NCI-H1930 (cell line): ENCODE measurements at places on chromosomes 3 and 15.
A peak's percentile ranks its signal among the peaks of the same experiment; 100 is the strongest.

DNA sequence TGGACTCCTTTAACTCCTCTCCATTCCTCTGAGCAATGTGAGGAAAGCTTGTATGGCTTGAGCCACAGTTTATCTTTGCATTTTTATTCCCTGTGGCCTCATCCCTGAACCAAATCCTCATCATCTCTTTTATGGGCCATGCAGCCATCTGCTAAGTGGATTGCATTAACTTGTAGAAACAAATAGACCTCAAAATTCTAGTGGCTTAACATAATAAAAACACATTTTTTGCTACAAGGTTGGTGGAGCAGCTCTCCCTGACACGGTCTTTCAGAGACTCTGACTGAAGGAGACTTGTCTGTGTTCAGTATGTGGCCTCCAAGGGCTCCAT is 135.3 kb downstream of the RPL22L1 start:
- DNase-seq: no peak

DNA sequence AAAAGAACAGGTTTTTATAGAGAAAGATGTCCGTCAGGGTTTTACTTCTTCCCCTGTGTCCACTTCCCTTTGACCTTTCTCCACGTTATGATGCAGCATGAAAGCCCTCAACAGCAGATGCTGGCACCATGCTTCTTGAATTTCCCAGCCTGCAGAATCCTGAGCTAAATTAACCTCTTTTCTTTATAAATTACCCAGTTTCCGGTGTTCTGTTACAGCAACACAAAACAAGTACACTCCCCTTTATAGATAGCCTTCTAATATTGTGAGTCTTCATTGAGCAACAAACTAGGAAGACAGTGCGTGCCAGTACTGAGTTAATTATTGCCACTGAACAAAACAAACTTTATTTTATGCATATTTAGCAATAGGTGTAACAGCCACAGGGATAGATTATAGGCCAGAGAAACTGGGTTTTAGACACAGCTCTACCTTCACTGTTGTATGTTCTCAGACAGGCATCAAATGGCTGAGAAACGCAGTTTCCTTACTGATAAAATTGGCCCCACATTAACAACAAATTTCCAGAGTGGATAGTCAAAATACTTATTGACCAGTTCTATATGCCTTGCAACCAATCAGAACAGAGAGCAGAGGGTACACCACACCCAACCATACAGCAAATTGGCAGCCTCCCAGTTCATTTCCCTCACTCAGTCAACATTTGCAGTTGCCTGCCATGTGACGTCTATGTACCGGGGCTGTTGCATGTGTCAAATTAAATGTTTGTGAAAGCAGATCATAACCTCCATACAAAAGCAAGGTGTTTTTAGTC is 14.4 kb upstream of the TBL1XR1 start:
- no peak for DNase-seq

- DNase-seq: no peak
Measured at GRCh38 chr3:87311309-87311708, 34.9 kb upstream of the POU1F1 start.

DNA sequence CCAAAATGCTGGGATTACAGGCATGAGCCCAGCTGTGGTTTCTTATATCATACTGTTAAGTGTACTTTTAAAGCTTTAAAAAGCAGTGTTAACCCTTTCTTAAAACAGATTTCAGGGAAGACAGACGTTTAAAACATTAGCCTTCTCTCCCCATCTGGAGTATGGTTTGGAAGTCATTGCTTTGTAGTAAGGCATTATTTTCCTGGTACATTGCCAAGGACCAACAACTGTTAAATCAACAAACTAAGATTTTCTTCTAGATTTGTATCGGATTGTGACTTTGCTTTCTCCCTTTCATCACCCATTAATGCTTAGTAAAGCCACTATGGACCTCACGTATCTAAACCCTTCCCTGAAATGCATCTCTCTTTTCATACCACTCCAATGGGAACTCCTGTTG is 50.5 kb downstream of the UBE2E1 start:
- no peak for DNase-seq

GRCh38 chr3:187773233-187774184 is 28.2 kb upstream of the BCL6 start:
- no peak for DNase-seq

GRCh38 chr15:44101286-44101685 is 93.8 kb downstream of the FRMD5 start:
- DNase-seq: no peak

- DNase-seq: no peak
Measured at GRCh38 chr15:90873998-90874605, 5.7 kb downstream of the FURIN start.

DNA sequence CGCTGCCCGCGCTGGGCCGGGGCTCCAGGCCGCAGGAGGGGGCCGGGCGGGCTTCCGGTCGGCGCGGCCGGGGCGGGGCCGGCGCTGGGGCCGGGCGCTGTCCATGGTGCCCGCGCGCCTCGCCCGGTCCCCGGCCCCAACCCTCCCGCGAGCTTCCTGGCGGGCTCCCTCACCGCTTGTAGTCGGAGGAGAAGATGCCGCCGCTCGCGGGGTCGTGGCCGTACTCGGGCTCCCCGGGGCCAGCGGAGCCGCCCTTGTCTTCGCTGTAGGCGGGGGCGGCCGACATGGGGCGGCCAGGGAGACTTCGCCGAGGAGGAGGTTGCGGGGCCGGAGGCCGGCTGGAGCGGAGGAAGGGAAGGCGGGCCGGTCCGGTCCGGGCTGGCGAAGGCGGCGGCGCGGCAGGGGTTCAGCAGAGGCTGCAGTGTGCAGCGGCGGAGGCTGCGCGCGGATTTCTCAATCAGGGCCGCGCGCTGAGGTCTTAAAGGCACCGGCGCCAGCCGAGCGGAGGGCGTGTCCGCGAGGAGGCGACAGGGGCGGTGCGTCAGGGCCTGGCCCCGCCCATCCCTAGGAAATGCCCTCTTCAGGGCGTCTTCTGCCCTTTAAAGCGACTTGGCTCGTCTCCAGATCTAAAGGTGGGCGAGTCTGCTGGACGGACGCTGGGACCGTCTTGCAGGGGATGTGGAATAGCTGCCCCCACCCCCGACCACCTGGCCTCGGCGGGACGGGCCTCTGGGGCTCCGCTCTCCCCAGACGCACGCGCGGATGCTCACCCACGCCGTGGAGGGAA is at the start of gene AP3B2:
Gene AP3B2 (minus strand): TSS at position 455 of the 787 bp plus-strand sequence. CDS start 169 bp downstream, at position 286.
- peak; percentile 61 for DNase-seq

GRCh38 chr3:39299279-39299678 is 19.4 kb upstream of the CX3CR1 start:
- DNase-seq: no peak

DNA sequence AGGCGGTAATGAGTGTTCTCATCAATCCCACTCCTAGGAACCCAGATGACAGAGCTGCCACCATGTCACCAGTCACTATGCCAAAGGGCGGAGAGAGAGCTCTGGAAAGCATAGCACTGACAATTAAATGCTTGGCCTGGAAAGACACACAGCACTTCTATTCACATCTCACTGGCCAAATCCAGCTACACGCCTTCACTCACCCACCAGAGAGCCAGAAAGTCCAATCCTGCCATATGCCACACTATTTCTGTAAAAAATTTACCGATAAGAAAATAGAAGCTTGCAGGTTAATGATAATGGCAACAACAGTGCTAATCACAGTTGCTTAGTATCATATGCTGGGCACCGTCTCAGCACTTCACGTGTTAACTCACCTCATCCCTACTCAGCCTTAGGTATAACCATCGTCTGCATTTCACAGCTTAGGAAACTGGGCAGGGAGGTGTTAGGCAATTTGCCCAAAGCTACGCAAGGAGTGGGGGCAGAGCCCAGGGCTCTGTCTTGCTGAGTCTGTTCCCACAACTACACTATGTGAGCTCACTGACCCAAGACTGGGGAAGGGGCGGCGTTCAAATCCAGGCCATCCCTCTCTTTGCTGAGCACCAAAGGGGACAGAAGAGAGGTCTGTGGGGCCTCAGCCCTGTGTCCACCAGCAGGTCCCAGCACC is 16.5 kb downstream of the KLHL25 start:
- no peak for DNase-seq

DNA sequence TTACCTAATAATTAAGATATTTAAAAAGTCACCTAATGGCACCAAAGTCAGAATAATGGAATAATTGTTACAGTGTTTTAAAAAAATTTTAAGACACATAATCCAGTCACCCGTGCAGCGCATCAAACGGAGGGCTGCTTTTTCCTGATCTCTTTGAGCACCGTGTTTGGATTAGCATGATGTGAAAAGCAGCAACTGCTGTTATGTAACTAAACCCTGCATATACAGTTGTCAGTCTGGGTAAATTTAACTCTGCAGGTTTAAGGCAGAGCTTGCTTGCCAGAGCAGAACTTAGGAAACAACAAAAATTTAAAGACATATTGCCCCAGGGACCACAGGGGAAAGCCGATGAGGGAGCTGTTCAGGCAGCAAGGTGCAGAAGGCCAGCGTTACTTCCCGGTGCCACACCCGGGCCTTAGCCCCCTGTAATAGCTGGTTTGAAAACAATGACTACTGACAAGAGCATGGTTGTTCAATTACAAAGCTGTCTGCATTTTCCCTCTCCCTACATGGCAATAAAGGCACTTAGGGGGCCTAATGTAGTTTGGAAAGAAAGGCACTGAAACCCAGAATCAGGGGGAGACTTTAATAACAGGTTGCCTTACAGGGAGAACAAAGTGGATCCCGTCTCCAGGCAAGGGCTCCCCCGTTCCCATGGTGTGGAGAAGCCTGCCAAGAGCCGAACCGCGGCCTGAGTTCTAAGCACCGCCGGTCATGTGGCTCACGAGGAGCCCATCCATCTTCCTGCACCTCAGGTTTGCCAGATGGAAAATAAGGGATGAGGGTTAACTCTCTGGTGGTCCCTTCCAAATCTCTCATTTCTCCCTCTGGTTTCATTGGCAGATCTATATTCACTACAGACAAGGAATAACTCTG is 32.2 kb downstream of the RORA start:
- DNase-seq: no peak

- DNase-seq: no peak
Measured at GRCh38 chr3:120526011-120526870, 69.9 kb upstream of the NDUFB4 start.

GRCh38 chr15:74050556-74051234 is 31.7 kb downstream of the GOLGA6A start:
- DNase-seq: no peak

- no peak for DNase-seq
Measured at GRCh38 chr3:138296639-138297038, 33.0 kb downstream of the NME9 start.

DNA sequence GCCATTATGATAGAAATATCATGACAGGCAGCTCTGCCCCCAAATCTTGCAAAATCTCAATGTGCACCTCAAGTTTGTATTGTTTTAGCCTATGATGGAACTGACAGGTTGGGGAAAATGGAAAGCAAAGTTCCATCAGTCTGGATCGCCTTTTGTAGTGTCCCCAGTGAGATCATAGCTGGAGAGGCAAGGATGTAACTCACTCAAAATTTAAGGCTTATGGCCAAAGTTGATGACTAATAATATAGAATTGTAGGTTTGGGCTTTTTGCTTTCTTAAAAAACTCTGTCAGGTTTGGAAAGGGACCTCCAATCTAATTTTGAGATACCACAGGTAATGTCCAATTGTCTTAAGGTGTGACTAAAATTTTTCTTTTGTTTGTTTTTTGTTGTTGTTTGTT is 1.4 kb upstream of the ACP3 start:
- no peak for DNase-seq

DNA sequence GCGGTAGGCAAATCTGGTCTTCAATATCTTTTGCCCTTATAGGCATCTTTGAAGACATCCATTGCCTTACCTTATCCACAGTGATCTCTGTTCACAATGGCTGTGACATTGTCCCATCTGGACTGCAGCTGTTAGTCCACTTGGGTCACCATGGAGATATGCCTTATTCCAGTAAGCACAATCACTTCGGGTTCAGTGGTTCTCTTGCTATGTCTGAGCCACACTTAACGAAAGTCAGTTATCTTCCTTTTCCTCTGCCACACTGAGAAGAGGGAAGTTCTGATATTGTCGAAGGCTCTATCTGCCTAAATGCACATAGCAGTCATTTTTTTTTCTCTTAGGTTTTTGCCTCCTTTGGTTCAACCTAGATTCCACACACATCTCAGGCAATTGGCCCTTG is 119.0 kb upstream of the SATB1 start:
- DNase-seq: no peak

GRCh38 chr15:66906668-66907614 is 158.5 kb upstream of the SMAD3 start:
- DNase-seq: no peak

GRCh38 chr3:63779227-63779626 is 39.9 kb upstream of the C3orf49 start:
- DNase-seq: no peak

GRCh38 chr15:29925227-29926082 is 103.2 kb upstream of the TJP1 start:
- DNase-seq: no peak

DNA sequence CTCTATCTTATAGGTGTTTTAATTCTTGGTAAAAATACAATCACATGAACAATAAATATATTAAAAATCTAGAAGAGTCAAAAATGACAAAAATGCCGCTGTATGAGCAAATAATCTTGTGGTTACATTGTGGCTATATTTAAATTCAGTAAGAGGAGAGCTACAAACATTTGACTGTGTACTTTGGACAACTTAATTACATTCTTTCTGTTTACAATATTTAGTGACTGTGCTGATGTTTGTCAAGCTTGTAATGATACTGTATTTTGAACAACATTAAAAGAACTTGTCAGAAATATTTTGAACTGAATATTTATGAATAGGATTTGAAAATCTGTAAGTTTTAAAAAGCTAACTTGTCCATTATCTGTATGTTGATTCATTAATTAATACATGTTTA is 598.3 kb downstream of the SI start:
- no peak for DNase-seq

DNA sequence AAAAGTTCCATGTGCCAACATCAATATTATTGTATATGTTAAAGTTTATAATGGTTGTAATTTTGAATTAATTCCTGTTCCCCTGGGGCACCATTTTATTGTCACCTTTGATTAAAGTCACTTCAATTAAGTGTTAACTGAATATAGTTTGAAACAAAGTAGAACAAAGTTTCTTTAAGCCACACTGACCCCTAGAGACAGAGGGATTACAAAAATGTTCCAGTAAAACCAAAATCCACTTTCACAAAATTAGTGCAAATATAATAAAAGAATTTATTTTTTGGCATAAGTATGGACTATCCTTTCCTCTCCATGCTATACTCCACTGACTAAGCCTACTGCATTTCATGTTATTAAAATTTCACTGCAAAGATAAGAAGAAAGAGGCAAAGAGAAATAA is 123.9 kb downstream of the ZMAT3 start:
- DNase-seq: no peak

GRCh38 chr3:101123081-101123480 is 129.9 kb upstream of the ABI3BP start:
- no peak for DNase-seq

- DNase-seq: no peak
Measured at GRCh38 chr3:50160561-50160983, 5.4 kb downstream of the SEMA3F start.

DNA sequence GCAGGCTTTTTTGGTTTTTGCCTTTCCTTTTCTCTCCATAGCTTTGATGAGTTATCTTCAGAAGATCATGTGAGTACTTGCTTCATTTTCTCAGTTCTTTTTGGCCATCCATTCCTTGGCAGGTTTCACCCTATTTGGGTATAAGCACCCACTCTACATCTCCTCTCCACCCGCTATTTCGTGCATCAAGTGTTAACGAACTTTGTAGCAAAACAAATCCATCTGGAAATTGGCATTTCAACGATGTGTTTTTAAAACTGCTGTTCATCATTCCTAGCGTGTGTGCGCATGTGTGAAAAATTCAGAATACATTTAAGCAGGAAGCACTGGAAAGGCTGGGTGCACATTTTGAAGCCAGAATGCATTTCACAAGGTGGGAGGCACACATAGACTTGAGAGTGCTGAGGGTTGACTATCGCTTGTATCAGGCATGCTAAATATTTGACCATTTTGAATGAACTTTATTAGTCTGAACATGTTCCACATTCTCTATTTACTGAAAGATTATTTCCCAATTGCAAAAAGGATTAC is 89.7 kb upstream of the FHIT start:
- DNase-seq: no peak
